ENCODE measurements at places on chromosomes 6 and 20.

DNA sequence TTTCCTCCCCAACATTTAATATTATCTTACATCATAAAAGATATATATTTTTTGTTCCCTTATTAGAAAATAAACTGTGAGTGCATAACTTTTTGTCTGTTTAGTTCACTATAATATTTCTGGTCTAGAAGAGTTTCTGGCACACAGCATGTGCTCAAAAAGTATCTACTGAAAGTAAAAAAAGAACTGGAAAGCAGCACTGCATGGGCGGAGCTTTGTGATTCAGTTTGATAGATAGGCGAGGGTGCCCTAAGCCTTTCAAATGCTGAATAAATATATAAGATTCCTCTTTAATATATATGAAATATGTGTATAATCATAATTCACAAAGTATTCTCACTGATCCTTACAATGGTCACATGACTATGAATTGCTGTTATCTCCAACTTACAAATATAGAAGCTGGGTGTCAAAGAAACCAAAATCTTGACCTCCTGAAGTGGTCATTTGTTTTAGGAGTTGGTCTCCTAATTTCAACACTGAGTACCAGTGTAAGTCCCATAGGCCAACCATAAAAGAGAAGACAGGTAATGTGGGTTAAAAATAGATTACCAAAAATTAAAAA lies 50.8 kb downstream of the OR2B2 start:
- no peak for DNase-seq

GRCh38 chr6:88368071-88368787 lies 202.1 kb upstream of the CNR1 start:
- no peak for DNase-seq

DNA sequence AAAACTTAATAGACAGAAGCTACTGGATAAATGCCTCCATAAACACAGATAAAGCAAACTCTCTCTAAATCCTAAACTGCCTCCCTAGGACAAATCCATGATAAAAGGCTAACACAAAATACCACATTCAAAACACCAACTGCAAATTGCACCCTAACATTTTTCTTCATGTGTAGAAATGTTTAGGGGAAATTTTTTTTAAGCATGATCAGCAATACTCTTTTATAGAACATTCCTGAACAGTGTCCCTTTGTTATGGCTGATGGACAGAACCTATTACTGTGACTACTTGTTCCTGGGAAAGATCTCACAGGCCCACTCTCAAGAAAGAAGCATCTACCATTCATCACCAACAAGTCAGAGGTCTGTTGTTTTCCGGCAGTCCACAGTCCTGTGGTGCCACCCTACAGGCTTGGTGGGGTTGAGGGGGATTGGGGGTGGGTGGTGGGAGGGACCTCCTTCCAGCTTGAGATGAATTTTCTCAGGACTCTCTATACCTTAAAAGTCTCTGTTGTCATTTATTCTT lies 64.5 kb downstream of the DTNBP1 start:
- DNase-seq, result no peak

DNA sequence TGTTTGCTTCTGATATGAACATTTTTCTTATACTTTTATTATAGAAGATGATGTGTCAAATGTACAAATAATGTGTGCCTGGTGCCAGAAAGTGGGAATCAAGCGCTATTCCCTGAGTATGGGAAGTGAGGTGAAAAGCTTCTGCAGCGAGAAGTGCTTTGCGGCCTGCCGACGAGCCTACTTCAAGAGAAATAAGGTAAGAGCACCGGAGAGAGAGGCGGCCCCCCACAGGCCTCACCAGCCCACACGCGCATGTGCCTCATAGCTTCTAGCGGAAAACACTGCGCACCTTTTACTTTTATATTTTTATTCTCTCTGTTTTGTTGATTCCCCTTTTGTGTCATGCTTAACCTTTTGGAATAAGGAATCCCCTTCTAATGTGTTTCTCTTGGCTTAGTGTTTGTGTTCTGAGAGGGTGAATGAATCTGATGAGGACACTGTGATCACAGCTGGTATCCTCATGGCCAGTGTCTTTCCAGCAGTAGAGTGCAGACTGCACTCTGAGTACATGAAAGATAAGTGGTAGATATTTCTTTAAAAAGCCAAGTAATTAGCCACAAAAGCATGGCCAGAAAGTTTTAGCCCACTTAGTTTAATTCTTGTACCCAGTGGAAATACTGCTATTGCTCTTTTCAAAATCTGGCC lies 43.6 kb downstream of the SOBP start:
- no peak for DNase-seq

GRCh38 chr6:45657226-45657625 lies 279.5 kb upstream of the SUPT3H start:
- DNase-seq, result no peak

DNA sequence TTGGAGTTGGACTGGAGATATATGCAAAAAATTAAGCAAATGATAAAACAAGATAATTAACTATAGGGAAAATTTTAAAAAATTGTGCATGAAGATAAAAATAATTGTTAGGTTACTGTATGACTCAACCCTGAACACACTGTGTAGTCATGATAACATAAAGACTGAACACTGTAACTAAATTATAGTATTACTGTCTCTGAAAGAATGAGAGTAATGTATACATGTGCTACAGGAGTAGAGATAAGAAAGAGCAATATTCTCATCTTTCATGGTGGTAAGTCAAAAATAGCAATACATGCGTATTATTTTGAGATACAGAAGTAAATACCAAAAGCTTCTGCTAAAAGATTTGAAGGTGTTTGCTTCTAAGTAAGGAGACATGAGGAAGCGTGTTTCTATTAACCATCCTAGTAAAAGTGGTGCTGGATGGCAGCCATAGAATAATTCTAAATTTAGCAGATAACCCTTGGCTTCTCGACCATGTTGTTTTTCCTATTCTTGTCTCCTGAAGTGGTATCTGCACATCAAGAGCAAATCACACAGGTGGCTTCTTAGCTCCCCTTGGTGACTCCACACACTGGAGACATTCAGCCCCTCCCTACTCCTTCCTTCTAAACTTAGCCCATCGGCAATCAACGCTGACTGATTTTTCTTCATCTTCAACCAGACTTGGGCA lies 390.6 kb upstream of the PLCB4 start:
- no peak for DNase-seq

DNA sequence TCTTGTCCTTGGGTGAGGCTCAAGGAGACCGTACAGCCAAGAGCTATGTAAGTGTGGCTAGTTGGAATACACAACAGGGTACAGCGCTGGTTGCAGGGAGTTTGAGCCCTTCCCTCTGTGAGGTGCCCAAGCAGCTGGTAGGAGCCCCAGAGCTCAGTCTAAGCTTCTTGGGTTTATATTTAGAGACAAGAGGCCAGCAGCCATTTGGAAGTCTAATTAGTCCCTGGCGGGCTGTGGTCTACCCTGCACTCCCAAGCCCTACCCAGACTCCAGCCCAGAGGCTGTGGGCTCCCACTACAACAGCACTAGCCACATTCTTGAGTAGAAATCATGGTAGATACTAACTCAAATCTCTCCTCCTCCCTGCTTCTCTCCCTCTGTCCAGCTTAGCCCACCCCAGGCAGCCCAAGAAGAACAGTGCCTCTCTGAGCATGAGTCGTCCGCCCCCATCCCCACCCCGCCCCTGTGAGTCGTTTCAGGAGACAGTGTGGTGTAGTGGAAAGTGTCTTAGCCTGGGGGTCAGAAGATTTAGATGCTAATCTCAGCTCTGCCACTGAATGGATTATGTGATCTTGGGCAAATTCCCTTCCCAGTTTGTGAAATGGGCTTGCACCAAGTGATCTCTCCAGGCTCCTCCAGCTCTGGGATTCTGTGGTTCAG lies 37.8 kb downstream of the EIF2S2 start:
- peak; percentile 11 for DNase-seq

GRCh38 chr6:126170978-126171382 lies 168.9 kb upstream of the CENPW start:
- peak; percentile 23 for DNase-seq

Measured in activated CD4-positive, alpha-beta T cell treated with anti-CD3 and anti-CD28 coated beads, Interleukin-2, Interleukin-4, amounts not matched to agents 100 ng/mL and 50 ng/mL, durations not matched to agents 16 hours and 8 hours (primary cell).